Femur (tissue), 1 donor: ENCODE measurements at places on chromosomes 11 and 22.

DNA sequence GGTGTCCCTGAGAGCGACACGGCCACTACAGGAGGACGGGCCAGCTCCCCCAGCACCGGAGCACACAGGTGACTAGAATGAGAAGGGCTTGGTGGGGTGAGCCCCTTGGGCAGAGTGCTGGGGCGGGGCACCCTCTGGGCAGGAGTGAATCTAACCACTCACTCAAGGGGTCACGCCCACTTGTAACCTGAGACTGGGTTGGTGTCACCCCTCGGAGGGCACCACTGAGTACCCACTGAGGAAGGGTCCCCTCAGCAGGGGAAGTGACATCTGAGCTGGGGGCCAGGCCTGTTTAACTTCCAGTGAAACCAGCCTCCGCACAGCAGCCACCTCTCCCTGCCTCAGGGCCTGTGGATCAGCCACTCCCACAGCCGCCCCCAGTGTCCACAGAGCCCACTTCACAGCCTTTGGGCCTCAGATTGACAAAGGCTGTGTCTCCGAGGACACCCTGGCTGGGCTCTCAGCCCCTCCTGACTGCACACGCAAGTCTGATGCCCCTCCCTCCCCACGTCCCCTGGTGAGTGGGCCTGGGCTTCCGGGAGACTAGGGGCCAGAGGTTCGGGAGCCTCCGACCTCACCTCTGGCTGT lies 5.6 kb downstream of the GATD1 start:
- DNase-seq = peak; percentile 17

DNA sequence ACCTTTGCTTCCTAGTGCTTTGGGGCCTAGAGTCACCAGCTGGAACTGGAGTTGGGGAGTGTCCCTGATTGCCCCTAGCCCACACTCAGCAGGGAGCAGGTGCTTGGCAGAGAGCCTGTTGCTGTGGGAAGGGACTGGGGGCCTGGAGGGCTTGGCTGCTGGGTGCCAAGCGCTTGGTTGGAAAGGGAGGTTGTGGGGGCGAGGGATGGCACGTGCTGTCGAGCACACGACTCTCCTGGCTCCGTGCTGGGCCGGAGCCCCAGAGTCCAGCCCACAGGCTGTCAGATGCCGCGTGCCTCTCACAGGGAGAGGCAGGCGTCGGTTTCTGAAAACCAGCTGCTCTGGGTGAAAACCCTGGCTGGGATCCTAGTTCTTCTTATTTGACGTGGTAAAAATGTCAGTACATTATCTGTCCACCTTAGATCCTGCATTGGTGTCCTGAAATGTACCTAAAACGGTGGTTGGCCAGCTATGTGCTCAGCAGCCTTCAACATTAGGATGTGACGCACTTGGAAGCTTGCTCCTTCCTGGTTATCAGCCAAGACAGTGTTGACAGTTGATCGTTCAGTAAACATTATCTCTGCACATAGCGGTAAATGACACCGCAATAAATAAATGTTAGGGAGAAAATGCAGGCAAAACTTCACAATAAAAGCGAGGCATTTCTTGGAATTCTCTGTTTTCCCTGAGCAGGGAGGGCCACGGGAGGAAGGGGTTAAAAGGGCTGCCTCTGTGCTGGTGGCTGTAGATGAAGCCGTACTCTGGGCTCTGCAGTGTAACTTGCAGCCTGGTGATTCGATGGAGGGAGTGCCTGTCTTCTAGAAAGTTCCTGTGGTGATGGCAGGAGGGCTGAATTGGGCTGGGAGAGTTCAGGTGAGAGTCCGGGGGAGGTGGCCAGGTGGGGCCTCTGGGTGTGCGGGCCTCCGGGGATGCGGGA lies 29.2 kb downstream of the GRAMD4 start:
- DNase-seq = peak; percentile 66

DNA sequence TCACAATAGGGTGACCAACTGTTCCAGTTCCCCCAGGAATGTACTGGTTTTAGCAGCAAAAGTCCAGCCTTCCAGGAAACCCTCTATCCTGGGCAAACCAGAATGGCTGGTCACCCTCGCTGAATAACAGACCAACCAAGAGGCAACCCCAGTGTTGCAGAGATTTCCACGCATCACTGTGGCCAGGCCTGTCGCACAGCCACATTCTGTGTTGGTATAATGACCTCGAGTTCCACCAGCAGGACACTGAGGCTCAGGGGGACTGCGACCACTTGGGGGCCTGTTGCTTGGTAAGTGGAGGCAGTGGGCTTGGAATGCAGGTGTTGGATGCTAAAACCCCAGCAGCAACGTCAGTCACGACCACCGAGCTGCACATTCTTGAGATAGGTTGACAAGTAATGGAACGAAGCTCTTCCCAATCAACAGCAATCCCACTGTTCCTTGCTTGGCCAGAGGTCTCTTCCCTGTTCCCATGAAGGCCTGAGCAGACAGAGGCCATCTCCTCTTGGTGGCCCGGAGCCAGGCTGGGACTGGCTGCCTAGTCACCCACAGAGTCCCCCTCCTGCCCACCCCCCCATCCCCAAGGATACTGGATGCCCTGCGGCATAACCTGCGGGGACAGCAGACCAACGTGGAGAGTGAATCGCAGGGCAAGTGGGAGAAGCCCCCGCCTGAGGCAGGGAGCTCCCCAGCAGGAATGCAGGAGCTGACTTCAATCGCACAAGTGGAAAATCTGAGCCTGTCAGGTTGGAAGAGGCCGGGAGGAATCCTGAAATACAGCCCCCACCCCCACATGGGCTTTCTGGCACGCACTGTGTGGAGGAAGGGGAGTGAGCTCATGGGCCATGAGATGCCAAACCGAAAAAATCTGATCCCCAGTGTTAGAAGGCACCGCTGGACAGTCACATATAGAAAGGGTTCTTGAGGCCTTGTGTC lies 43.4 kb upstream of the MN1 start:
- peak; percentile 84 for DNase-seq

GRCh38 chr11:66464916-66465315 lies 1.8 kb upstream of the PELI3 start:
- DNase-seq = no peak

DNA sequence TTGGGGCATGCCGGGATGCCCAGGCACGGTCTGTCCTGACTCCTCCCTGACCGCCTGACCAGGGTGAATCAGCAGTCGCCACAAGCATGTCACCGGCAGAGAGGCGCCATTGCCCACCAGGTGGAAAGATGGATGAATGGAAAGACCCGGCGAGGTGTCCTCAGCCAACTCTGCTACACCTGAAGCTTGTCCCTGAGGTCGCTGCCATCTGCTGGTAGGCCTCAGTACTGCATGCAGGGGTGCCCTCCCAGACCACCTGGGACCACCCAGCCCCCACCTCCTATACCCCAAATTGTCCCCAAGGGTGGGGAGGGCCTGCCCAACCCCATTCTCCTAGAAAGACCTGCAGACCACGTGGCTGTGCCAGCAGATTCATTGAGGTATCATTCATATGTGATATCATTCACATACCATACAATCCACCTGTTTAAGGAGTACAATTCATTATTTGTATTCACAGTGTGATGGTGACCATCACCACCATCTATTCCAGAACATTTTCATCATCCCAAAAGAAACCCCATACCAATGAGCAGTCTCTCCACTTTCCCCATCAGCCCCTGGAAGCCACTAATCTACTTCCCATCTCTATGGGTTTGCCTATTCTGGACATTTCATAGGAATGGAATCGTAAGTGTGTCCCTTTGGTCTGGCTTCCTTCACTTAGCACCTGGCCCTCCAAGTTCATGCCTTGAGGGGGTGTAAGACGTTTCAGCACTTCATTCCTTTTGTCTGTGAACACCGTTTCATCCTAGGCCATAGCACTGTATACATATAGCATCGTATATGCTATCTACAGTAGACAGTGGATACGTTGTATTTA lies 17.5 kb downstream of the FGF3 start:
- DNase-seq = no peak

DNA sequence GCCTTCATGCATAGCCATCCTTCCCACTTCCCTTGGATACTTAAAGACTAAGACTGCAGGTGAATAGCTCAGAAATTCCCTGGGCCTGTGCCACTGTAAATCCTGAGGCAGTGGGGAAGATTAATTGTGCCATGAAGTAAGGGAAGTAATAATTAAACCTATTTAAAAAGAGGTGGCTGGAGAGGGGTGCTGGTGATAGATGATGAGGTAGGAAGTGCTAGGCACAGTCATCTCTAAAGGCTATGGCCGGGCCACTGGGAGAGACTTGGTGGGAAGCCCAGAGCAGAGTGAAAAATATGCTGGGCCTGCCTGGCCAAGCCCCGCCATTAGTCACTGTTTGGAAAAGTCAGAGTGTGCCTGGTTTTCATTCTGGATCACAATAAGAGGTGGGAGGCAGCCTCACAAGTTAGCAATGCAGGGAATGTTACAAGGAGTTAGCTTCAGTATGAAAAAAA lies 197.2 kb upstream of the PITPNB start:
- DNase-seq = peak; percentile 67

- DNase-seq = peak; percentile 92
Measured at GRCh38 chr11:125376117-125376516, 119.9 kb downstream of the FEZ1 start.

GRCh38 chr11:108131993-108132392 lies 10.6 kb downstream of the ACAT1 start:
- no peak for DNase-seq

DNA sequence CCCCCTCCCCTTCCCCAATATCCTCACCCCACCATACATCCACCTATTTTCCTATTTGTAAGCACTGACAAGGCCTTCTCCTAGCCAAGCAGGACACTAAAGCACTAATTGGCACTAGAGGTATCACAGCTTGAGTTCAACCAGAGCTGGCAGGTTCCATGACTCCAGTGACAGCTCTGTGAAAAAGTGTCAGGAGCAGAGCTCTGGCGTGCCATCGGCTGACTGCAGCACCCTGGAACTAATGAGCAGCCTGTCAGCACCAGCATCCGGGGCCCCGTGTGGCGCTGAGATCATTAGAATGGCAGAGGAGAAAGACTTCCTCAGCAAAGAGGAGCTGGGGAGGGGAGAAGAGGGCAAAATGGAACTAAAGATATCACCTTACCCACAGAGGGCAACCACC lies 847.4 kb downstream of the NTM start:
- DNase-seq = no peak

GRCh38 chr11:2847561-2847960 lies 38.0 kb downstream of the CDKN1C start:
- DNase-seq = no peak

DNA sequence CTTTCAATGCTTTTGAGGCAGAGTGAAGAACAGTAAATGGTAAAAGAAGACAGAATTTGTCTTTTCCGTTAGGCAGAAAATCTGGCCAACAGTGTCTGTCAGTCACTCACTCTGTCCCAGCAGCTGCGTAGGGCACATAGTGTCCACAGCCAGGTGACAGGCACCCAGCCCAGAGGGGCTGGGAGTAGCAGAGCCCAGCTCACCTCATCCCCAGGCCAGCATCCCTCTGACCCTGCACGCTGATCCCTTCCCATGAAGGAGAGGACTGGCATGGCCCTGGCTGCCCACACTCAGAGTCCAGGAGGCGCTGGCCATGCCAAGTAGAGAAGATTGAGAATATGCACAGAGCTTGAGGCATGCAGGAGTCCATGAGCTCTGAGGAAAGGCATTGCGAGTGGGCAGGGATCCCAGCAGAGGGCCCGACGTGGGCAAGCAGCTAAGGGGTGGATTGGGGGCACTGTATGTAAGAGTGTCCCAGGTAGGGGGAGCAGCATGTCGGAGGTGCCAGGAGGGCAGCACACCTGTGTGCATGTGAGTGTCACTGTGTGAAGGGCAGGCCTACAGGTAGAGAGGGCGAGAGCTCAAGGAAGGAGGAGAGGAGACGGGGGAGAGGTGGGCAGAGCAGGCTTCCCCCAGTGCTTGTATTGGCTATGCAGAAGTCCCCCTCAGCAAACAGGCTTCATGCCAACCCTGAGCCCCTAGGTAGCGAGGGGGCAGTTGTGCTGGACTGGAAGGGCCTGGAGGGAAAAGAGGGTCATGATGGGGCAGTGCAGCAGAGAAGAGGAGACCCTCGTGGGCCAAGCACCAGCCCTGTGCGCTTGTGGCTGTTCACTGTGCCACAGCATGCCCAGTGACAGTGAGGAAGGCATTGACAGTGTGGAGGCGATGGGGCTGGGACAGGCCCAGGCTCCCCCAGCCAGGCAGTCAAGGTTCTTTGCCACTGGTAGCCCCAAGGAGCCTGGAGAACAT lies 133.8 kb downstream of the OSBP2 start:
- no peak for DNase-seq

GRCh38 chr22:48429446-48430020 lies 1398.1 kb downstream of the BRD1 start:
- no peak for DNase-seq

- DNase-seq = no peak
Measured at GRCh38 chr11:27339941-27340340, 23.1 kb downstream of the CCDC34 start.

DNA sequence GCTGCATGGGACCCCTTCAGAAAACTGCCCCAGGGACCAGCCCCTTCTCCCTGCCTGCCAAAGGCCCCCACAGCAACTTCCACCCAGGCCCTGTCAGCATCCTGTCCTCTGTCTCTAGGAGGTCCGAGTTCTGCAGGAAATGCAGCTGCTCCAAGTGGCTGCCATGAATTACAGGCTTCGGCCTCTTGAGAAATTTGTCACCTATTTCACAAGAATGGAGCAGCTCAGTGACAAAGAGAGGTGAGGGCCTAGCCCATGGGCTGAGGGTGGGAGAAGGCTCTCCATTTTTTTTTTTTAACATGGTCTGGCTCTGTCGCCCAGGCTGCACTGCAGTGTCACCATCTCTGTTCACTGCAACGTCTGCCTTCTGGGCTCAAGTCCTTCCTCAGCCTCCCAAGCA lies 7.3 kb downstream of the RGL4 start:
- DNase-seq = no peak

GRCh38 chr22:30445438-30446145 lies 20.0 kb downstream of the MTFP1 start:
- no peak for DNase-seq

DNA sequence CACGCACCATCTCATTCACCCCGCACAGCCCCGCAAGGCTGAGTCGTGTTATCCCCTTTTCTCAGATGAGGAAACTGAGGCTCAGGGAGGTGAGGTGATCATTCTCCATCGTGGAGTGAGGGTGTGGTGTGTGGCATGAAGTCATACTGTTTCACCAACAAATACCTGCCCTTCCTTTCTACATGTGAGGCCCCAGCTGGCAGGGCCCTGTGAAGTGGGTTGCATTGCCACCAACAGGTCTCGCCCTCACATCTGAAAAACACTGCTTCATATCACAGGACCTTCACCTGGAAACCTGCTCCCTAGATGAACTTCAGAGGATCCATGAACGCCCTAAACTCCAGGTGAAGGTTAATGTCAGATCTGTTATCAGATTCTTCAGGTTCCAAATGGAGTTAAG lies 4.3 kb downstream of the SSTR3 start:
- DNase-seq = no peak

DNA sequence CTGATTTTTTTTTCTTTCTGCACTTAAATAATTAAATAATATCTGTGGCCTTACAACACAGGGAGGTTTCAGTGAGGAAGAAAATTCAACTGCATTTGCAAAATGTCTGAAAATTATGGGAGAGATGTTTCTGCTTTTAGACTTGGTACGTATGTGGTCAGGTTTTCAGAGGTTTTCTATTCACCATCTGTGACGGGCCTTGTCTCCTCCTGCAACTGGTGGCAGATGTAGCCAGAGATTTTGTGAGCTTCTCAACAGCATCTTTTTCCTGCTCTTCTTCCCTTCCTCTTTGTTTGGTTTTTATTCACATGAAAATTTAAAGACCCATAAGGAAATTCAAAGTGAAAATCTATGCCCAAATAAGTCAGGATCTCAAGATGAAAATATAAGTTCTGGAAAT lies 38.3 kb downstream of the ZBTB16 start:
- no peak for DNase-seq

GRCh38 chr11:118265954-118266353 lies 1.9 kb upstream of the MPZL2 start:
- DNase-seq = no peak
